Head of caudate nucleus (tissue), 42 donors: ENCODE measurements at places on chromosomes 3 and 15.

GRCh38 chr3:110821586-110821985, 250.0 kb upstream of the NECTIN3 start:
- DNase-seq = no peak

- DNase-seq = no peak
These were observed 1.7 kb upstream of the CX3CR1 start for GRCh38 chr3:39281533-39281932.

DNA sequence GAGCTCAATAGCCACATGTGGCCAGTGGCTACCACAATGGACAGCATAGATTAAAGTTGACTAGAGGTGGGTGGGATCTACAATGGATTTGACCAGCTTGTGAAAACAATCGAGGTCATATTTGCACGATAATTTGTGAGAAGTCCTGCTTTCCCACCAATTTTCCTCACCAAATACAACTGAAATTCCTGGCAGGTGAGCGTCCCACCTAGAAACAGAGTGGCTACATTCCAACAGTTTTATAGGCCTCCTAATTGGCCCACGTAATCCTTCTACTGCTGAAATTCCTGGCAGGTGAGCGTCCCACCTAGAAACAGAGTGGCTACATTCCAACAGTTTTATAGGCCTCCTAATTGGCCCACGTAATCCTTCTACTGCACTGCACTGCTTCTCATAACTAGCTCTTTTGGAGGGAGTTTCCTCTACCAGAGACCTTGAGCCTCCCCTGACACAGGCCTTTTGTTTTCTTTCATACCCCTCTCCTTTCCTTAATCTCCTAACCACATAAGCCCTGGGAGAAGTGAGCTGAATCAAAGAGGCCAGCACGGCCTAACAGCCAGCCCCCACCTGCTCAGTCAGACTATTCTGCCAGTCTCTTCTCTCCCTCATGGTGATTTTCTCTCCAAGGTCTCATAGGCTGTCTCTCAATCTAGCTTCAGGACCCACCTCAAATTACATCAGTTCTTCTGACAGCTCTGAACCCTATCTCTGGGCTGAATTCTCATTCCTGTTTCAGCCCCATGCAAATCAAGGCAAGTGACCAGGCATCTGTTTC, 80.2 kb downstream of the BFSP2 start:
- no peak for DNase-seq

- DNase-seq = no peak
These were observed 178.8 kb downstream of the MBNL1 start for GRCh38 chr3:152447511-152447910.

GRCh38 chr15:74258456-74259291, 22.5 kb downstream of the CCDC33 start:
- no peak for DNase-seq

- DNase-seq = no peak
These were observed 171.0 kb upstream of the NECTIN3 start for GRCh38 chr3:110900576-110900975.

DNA sequence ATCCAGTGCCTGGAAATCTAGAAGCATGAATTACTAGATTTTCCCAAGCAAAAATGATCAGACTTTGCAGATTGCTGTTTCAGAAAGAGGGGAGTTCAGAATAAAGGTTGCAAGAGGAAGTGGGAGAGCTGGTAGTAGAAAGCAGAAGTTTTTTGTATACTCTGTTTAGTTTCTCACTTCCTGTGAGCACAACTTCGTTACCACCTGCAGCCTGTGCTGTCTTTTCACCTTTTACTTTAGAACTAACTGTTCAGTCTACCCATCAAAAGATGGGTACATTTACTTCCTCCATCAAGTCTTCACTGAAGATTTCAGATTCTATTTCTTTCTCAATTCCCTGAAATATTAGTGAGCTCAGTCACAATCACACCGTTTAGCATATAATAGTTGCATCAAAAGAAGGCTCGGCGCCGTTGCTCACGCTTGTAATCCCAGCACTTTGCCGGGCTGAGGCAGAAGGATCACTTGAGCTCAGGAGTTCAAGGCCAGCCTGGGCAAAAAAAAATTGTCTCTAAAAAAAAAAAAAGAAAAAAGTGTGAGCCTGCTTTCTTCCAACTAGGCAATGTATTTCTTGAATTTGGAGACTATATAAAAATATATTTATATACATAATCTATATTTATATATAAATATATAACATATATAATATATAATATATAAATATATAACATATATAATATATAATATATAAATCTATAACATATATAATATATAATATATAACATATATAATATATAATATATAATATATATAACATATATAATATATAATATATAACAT, 1.8 kb upstream of the CEP97 start:
- no peak for DNase-seq

GRCh38 chr3:129567176-129567705, 24.3 kb downstream of the H1-8 start:
- DNase-seq = no peak

GRCh38 chr15:88797663-88798339, 5.4 kb upstream of the ACAN start:
- DNase-seq = no peak

GRCh38 chr3:104578558-104578957, 788.2 kb upstream of the ALCAM start:
- DNase-seq = no peak

DNA sequence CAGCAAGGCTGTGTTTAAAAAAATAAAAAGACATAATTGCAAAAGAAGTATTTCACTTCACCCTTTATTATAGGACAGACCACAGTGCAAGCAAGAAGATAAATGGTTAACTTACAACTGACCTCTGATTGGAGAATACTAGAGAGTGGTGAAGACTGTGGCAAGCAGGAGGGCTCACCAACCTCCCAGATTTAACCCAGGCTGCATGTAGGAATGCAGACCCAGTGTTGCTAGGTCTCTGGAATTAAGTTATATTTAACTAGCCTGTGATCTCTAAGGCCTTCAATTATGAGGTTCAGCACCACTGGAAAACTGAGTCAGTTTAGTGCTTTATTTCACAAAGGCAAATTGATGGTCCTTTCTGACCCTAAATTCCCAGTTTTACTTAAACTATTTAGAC, 436.6 kb downstream of the LPP start:
- DNase-seq = no peak

DNA sequence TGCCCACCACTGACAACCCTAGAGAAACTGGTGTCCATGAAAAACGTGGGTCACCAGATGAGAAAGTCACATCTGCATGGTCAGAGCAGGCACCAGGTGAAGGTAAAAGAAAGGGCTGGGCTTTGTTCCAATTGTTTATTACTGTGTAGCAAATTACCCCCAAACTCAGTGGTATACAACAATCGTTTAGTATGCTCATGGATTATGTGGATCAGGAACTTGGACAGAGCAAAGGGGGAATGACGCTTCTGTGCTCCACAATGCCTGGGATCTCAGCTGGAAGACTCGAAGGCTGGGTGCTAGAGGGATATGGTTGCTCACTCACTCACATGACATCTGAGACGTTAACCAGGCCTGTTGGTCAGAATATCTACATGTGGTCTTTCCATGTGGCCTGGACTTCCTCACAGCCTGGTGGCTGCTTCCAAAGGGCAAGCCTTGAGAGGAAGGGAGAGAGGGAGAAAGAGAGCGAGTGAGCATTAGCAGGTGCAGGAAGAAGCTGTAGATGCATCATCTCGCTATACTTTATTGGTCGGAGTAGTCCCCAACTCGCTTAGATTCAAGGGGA, 44.9 kb downstream of the LPP start:
- DNase-seq = no peak

- DNase-seq = no peak
These were observed 181.4 kb downstream of the OPA1 start for GRCh38 chr3:193774272-193774915.

- DNase-seq = no peak
These were observed 4.0 kb upstream of the ZNF639 start for GRCh38 chr3:179318876-179319275.

DNA sequence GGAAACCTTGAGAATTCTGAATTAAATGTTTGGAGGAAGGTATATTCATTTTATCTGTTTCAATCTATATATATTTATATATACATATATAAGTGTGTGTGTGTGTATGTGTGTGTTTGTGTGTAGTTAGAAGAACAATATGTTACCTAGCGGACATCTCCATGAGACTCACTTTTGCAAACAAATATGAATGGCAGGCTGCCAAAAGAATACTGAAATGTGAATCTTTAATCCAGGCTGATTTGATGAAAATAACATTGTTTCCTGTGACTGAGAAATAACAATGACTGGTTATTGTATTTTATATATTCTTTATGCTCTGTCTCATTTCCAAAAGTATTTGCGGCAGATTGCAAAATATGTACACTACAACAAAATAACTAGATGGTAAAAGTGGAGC, 255.5 kb upstream of the TGFBR2 start:
- no peak for DNase-seq

DNA sequence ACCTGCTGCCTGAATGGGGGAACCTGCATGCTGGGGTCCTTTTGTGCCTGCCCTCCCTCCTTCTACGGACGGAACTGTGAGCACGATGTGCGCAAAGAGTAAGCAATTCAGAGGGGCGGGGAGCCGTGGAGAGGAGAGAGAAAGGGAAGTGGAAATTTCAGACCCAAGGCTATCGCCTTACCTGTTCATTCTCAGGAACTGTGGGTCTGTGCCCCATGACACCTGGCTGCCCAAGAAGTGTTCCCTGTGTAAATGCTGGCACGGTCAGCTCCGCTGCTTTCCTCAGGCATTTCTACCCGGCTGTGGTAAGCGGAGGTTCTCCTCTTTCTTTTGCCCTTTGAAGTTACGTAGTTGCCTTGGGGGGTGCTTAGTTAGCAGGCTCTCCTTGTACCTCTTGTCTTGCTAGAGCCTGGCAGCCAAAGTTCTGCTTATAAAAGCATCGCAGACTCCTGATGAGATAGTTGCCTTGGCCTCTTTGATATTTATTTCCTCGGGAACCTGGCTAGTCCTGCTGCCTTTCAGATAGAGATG, 13.7 kb upstream of the LRRC2 start:
- DNase-seq = no peak

DNA sequence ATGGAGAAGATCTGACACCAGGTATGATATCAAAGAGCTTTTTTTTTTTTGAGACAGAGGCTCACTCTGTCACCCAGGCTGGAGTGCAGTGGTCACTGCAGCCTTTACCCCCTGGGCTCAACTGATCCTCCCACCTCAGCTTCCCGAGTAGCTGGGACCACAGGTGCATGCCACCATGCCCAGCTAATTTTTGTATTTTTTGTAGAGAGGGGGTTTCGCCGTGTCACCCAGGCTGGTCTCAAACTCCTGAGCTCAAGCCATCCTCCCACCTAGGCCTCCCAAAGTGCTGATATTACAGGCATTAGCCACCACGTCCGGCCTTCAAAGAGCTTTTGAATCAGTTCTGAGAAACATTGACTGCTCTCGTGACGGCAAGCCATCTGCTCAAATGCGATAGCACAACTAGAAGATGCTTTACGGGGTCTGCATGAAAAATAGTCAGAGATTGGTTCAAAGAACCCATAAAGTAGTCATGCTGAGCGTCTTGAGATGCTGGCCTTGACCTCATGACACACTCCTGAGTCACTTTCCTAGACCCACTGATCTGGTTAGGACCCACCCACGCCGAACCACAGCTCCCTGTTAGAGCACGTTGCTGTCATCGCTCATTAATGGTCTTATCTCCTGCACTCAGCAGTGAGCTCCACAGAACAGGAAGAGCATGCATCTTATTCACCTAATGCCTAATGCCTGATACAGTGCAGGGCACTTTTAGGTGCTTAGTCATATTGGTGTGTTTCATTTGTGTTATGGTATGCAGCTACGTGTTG, 57.0 kb upstream of the NR2F2 start:
- DNase-seq = no peak

GRCh38 chr15:46708226-46708625, 1009.1 kb upstream of the SEMA6D start:
- no peak for DNase-seq

GRCh38 chr15:67823314-67824196, 1.8 kb upstream of the SKOR1 start:
- DNase-seq = no peak

- DNase-seq = no peak
These were observed 405.9 kb upstream of the TBL1XR1 start for GRCh38 chr3:177603148-177603603.

DNA sequence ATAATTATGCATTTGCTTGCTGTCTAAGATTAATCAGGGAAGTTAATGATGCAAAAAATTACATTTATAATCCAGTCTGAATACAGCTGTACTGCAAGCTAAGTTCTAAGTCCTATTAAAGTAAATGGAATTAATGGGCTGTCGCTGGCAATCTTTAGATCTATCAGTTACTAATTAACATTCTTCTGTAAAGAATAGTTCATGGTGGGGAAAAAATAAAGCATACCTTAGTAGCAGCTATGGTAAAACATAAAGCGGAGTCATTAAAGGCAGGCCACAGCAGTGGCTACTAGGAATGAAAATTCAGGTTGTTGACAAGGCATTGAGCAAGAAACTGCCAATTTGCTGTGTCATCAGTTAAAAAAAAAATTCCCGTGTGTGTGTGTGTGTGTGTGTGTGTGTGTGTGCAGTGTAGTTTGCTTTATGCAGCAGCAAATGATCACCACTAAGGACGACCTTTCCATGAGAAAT, 129.8 kb downstream of the ZNF385D start:
- DNase-seq = no peak

DNA sequence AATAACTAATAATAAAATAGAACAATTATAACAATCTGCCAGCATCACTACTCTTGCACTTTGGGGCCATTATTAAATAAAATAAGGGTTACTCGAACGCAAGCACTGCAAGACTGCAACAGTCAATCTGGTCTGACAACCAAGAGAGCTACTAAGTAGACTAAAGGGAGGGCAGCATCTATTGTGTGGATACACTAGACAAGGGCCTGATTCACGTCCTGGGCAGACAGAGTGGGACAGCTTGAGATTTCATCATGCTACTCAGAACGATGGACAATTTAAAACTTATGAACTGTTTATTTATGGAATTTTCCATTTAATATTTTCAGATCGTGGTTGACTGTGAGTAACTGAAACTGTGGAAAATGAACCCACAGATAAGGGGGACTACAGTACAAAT, 39.5 kb downstream of the TNIK start:
- peak; percentile 63 for DNase-seq

DNA sequence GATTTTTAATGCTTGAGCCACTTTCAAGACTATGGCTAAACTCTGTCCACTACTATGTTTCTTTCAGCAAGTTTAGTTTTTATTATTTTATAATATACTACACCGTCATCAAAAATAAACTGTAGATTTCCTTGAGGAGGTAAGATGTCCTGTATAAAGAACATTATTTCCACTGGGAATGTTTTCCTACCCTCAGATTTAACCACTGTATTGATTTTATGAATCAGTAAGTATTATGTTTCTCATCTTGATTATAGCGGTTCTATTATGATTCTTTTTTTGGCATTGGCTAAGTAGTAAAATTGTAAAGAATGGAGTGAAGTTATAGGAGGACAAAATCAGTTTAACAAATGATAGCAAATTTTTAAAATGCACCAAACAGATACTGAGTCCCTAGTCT, 44.4 kb downstream of the ADAM10 start:
- DNase-seq = no peak

- no peak for DNase-seq
These were observed 106.0 kb upstream of the LINGO1 start for GRCh38 chr15:77738441-77739302.

- DNase-seq = no peak
These were observed 66.7 kb downstream of the FILIP1L start for GRCh38 chr3:100047455-100048141.
